Globus pallidus (tissue), 1 donor: ENCODE measurements at places on chromosomes 1 and 21.
A peak's percentile ranks its signal among the peaks of the same experiment; 100 is the strongest.

DNA sequence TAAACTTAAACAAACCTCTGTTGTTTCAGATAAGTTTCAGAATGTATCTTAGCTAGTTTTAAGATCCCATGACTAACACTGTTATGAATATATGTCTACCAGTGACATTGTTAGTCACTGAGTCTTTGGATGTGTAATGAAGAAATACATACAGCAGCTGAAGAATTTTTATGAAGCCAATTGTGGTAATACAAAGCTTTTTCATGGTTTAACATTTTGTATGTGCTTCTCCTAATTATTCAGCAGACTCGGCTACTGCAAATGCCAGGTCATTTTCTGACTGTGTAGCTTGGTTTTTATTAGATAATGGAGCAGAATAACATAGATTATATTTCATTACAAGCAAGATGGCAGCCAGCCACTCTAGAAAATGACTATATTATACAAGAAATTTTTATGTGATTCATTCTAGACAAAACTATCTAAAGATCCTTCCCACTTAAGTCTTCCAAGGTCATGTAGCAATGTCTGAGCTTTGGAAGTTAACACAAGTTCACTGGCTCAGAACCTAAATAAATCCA is 147.8 kb downstream of the TNFSF18 start:
- no peak for DNase-seq

DNA sequence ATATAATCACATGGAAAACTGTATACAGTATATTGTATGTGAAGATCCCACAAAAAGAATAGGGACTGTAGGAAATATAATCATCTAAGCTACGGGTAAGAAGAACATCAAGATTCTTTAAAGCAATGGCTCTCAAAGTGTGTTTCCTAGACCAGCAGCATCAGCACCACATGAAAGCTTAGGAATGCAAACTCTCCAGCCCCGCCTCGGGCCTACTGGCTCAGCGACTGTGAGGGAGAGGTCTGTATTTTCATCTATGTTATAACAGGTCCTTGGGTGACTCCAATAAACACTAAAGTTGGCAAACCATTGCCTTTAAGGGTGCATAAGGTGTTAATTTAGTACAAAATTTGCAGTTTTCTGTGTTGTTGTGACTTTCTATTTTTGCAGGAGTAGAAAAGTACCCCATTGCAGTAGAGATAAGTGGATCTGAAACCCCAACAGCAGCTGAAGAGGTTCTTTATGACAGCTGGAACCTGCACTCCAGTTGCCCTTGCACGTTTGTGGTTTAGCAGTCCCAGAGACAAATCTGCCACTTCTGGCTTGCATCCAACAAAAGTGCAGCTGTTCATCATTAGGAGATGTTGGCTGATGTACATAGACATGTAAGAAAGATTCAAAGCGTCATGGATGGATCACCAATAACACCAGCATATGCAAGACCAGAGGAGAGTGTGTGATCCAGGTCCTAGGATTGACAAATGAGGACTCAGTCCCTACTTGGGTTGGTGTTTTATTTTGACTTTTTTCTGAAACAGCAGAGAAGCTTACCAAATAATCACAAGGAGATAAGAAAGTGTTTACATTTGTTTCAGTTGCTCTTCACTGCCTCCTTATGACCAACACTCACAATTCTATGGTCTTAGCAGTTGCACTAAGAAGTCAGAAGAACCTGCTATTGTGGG is 15.9 kb upstream of the IFNAR1 start:
- no peak for DNase-seq

- peak; percentile 31 for DNase-seq
Measured at GRCh38 chr1:220873868-220874655, 5.2 kb upstream of the HLX start.

DNA sequence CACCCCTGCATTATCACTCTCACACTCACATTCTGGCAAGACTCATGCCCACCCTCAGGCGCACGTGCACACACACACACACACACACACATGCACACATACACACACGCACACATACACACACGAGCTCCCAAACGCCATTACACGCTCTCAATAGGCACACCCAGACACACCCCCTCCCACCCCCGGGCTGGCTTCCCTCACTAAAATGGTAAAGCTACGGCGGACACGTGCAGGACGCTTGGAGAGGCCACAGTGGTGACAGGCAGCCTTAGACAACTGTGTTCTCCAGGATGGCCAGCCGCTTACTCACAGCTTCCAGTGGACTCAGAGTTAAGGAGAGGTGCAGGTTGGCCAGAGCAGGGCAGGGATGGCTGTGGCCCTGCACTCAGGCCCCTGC is 10.1 kb downstream of the MATN1 start:
- no peak for DNase-seq

- DNase-seq: no peak
Measured at GRCh38 chr21:36664662-36664990, 34.3 kb upstream of the SIM2 start.

- DNase-seq: no peak
Measured at GRCh38 chr1:38055398-38055797, 8.8 kb upstream of the POU3F1 start.

- DNase-seq: no peak
Measured at GRCh38 chr1:101128211-101128727, 102.7 kb upstream of the DPH5 start.

GRCh38 chr1:155126556-155127104 is 1.0 kb upstream of the EFNA1 start:
- DNase-seq: peak; percentile 81

GRCh38 chr21:42705746-42706374 is 52.4 kb downstream of the PDE9A start:
- DNase-seq: no peak

- DNase-seq: no peak
Measured at GRCh38 chr1:100452641-100453040, 85.3 kb upstream of the GPR88 start.

DNA sequence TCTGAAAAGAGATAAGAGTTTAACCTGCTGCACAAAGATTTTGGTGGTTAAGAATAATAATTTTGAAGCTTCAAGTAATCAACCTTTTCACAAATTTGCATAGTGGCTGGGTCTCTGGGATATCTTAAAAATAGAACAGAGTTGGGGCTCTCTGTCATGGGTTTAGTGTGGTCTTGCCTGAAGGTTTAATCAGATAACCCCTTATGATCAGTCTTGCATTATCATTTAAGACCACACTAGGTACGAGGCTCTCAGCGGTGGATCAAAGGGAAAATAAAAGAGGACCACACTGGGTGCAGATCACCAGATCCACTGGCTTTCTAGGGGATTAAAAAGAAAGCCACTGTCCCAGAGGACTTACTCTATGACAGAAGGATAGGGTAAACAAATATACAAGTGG is 19.5 kb downstream of the LRRC8C start:
- DNase-seq: no peak

GRCh38 chr1:35243691-35244090 is 24.8 kb upstream of the ZMYM4 start:
- no peak for DNase-seq

GRCh38 chr1:25806418-25806817 is 6.4 kb downstream of the SELENON start:
- DNase-seq: no peak

DNA sequence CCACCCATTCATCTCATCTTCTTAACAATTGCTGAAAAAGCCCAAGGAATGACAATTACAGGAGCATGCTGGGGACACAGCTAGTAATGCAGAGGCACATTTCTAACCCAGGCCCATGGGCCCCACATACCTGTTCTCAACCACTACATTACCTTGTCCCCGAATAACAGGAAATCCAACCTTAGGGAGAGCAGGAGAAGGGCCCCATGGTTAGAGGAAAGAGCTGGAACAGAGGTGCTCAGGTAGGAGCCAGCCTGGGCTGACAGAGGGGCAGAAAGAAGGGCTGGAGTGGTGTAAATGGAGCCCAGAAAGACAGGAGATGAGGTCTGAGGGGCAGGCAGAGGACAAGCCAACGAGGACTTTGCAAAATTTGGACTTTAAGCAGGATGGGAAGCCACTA is 11.4 kb upstream of the S100A8 start:
- DNase-seq: no peak

DNA sequence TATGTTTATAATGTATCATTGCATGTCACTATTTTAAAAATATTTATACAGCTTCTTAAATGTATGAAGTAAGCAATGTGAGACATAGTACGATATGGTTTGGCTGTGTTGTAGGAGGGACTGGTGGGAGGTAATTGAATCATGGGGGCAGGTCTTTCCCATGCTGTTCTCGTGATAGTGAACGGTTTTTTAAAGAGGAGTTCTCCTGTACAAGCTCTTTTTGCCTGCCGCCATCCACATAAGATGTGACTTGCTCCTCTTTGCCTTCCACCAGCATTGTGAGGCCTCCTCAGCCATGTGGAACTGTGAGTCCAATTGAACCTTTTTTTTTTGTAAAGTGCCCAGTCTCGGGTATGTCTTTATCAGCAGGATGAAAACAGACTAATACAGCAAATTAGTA is 10.3 kb downstream of the ABCD3 start:
- DNase-seq: no peak

GRCh38 chr1:183953031-183953430 is 84.5 kb downstream of the COLGALT2 start:
- DNase-seq: no peak

DNA sequence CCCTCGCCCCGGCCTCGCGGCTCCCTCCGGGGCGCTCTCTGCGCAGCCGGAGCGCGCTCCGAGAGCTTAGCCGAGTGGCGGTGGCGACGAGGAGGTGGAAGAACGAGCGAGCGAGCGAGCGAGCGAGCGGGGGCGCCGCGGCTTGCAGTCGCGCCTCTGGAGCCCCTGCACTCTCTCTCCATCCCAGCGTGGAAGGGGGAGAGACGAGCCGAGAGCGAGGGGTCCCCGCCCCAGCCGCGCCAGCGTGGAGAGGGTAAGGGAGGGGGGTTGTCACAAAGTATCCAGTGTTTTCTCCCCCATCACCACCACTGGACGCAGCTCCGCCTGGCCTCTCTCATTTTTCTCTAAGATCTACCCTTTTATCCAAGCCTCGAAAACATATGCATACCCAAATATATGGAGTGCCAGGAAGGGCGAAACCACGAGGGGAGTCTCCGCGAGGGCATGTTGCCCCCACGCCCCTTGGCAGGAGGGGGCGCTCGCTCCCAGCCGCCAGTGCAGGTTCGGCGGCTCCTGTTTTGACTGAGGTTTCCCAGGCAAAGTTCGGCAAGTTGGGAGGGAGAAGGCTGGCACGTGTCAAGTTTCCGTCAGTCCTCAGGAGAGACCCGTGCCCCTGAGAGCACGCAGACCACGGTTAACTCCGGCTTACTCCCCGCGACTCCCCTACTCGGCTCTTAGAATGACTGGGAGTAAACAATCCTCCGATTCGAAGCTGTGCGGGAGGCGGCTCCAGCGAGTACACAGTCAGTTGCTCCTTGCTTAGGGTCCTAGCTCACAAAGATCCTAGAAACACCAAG is 569 bp upstream of the DAB1 start:
- DNase-seq: no peak

GRCh38 chr1:183515002-183515689 is 42.8 kb downstream of the SMG7 start:
- DNase-seq: no peak

DNA sequence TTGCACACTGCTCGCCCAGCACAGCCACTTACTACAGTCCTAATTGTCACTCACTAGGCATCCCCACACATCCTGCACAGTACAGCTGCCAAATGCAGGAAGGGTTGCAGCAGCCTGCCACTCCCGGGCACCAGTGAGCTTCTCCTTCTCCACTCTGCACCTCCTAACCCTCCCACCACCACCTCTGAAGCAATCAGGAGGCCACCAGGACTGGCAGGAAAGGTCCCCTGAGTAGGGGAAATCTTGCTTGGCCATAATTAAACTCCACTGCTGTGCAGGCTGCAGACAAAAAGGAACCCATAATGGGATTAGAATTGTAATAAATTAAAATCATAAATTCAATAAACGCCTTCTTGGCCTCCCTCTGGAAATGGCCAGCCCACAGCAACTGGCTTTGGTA is 31.8 kb downstream of the FBXO2 start:
- no peak for DNase-seq

DNA sequence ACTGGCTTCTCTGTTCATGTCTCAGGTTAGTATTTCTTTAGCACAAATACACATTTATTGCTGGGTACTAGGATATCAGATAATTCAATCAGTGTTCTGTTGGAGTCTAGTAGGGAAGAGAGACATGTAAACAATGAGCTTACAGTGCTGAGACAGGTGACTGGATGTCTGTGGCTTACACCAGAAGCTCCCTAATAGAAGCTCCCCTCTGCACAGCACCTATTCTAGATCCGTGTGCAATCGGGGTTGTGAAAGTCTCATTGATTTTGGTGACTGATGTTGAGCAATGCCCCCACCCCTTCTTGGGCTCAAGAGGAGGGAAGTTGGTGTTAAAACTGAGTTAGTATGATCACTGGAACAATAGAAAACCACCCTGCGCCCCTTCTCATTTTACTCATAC is 279.2 kb downstream of the RPS6KC1 start:
- no peak for DNase-seq

- DNase-seq: no peak
Measured at GRCh38 chr21:36306872-36307534, 13.0 kb upstream of the MORC3 start.

DNA sequence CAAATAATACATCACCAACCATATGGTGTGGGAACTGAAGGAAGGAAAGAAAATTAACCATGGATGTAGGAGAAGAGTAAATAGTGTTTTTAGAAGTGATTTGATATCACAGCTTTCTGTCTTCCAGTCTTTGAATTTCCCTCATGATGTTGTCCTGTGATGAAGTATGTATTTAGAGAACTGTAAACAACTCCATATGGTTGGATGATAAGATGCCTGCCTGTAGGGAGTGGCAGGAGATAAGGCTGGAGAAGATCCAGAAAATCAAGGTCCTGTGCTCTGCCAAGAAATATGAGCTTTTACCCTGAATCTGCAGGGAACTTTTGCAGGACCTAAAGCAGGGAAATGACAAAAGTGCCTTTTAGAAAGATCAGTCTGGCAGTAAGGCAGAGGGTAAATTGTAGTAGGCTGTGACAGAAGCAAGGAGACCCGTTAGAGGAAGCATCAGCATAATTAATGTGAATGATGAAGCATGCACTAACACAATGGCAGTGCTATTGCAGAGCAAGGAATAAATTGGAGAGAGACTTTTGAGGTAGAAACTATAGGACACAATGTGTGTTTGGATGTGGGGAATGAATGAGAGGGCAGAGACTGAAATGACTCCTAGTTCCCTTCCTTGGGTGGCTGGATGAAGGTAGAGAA is 21.9 kb downstream of the CEPT1 start:
- DNase-seq: no peak

DNA sequence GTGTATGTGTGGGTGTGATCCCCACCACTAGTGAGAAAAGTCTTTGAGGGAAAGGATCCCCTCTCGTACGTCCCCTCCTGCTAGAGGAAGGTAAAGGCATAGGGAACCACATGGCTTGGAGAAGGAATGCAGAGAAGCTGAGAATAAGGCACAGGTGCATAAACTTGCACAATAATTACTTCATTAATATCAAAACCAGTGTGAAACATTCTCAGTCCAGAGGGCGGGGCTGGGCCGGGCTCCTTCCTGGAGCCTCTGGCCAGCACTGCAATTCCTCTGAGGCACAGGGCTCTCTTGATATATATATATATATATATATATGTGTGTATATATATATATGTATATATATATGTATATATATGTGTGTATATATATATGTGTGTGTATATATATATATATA is 162.6 kb downstream of the TSEN15 start:
- no peak for DNase-seq
